ENCODE measurements at places on chromosomes 1 and 21.

- no peak for DNase-seq
These were observed 559 bp upstream of the MTARC2 start for GRCh38 chr1:220747437-220748088.

DNA sequence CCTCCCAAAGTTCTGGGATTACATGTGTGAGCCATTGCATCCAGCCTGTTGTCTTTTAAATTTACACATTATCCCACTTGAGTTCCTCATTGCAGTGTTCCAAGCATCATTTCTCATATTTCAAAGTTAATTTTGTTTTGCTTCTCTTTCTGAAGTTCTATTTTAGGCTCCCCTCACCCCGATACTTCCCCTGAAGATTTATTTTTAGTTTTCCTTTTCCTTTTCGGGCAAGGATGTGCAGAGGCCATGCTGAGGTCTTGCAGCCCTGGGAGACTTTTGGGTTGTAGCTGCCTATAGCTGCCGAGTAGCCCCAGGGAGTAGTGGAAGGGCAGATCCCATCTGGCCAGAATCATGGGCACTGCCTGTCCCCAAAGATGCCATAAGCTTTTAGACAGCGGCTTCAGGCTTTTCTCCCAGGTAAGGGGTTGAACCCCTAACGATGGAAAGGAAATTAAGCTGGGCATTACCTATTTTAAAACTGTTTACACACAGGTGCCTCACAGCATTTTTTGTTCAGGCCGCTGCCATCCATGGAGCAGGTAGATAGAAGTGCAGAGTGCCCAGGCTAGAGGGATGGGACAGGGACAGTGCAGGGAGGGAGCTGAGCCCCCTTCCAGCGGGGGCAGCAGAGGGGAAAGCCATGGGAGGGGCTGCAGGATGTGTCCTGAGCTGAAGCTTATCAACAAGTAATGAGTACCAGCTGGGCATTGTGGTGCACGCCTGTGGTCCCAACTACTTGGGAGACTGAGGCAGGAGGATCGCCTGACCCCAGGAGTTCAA, 15.9 kb downstream of the PSEN2 start:
- no peak for DNase-seq

DNA sequence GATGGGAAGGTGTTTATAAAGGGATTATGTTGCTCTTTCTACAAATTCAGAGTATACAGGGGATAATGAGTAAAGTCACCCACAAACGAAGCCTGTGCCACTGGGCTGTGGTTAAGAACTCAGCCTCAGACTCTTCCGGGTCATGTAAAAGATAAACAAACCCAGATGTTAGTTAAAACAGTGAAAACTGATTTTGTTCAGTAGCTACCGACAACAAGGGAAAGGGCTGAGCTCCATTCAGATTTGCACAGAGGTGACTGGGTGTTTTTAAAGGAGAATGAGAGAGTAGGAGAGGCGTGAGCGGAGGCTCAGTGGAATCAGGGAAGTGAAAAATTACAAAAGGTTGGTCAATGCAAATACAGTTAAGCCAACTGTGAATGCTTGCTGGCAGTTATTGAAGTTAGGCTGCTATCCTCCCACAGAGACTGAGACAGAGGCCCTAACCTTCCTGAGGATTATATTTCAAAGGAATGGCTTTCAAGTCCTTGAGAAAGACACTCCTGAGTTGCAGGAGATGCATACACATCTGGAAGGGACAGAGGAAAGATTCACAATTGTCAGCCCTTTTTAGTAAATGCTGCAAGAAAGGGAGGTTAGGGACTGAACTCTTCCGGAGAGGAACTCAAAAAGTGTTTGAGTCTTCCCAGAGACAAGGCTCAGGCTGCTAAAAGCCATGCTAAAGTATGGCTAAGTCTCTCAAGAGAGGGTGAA, 29.9 kb upstream of the SAMD13 start:
- DNase-seq: no peak

- no peak for DNase-seq
These were observed 19.4 kb upstream of the SLAMF6 start for GRCh38 chr1:160542303-160542945.

DNA sequence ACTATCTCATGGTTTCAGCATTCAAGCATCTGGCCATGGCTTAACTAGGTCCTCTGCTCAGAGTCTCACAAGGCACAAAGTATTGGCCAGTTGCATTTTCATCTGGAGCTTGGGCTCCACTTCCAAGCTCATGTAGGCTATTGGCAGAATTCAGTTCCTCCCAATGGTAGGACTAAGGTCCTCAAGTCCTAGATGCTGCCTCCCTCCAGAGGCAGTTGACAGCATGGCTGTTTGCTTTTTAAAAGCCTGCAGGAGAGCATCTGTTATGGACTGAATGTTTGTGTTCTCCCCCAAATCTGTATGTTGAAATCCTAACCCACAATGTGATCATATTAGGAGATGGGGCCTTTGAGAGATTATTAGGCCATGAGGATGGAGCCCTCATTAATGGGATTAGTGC, 38.0 kb upstream of the HLX start:
- DNase-seq: no peak

DNA sequence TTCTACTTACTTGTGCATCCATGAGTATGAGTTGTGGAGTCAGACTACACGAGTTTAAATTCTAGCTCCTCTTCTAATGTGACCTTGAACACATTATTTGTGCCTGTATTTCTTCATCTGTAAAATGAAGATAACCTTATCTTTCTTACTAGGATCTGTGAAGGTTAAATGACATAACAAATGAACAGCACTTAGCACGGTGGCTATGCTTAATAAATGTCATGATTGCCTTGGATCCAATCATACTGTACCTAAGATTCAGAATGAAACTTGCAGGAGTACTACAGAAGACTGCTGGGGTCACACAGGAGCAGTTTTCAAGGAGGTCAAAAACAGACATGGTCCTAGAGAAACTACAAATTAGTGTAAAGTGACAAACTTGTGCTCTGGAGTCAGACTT, 22.2 kb upstream of the ALG14 start:
- no peak for DNase-seq

- no peak for DNase-seq
These were observed 26.9 kb downstream of the KIRREL1 start for GRCh38 chr1:158020259-158020885.

- no peak for DNase-seq
These were observed 301.8 kb upstream of the DUSP10 start for GRCh38 chr1:222043444-222044292.

- DNase-seq: no peak
These were observed 11.2 kb downstream of the C4BPA start for GRCh38 chr1:207115269-207115668.

- DNase-seq: no peak
These were observed 15.8 kb downstream of the UBE2G2 start for GRCh38 chr21:44785620-44786335.

GRCh38 chr1:77540501-77541161, 141.8 kb downstream of the ZZZ3 start:
- no peak for DNase-seq

DNA sequence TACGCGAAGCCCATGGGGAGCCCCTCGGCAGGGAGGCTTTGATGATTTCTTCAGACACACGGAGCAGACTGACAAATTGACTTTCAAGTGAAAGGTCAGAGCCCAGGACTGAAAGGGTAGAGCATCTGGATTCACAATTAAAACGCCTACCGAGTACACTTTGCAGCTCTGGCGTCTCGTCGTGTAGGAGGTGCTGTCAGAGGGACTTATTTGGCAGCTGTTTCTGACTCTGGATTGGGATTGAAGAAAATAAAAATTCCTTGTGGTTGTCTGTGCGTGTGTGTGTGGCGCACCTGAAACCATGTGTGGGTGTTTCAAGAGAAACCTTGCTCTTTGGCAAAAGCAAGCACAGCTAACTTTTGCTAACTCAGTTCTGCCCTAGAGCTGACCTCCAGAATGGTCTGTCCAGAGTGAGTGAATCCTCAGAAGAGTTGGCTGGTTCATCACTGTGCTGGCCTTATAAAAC, 348.7 kb downstream of the HLX start:
- no peak for DNase-seq

GRCh38 chr1:34842952-34843371, 16.6 kb downstream of the SMIM12 start:
- no peak for DNase-seq

DNA sequence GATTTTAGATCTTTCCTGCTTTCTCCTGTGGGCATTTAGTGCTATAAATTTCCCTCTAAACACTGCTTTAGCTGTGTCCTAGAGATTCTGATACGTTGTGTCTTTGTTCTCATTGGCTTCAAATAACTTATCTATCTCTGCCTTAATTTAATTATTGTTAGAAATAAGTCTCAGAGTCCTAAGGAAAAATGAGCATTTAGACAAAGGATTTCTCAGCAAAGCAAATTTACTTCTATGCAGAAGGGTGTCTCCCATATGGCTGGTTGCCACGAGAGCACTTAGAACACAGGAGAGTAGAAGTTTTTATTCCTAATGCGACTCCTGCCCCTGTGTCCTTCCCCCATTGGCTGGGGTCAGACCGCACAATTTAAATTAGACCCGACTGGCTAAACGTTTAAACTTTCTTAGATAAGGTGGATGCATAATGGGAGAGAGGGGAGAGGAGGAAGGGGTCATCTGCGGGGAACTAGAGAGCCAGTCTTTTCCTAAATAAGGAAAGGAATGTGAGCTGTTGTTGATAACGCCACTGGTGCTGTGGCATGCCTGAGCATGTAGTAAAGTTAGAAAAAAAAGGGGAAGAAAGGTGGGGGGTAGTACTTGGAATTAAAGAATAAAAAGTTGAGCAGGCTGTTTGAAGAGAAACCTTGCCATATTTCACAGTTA, 170.2 kb downstream of the DYRK1A start:
- no peak for DNase-seq

DNA sequence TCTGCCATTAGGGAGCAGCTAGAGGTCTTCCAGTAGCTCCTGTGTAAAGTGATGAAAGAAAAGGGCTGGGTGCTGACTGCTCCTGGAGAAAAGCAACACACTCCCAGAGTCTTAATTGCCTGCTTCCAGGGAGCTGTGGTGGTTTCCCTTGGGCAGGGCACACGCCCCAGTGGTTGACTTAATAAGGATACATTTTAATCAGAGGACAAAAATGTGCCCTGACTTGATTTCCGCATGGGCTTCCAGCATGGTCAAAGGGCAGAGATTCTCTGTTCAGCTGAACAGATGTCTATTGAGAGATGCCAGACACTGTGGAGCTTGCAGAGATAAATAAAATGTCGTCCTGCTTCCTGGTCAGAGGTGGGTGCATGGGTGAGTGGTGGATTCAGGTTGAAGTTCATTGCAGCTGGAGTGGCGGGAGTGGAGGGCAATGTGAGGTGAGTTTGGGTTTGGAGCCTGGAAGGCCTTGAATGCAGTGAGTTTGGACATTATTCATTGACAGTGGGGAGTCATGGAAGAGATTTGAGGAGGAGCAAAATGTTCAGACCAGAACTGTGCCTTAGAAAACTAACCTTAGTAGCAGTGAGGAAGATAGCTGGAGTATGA, 16.0 kb downstream of the QSOX1 start:
- no peak for DNase-seq

DNA sequence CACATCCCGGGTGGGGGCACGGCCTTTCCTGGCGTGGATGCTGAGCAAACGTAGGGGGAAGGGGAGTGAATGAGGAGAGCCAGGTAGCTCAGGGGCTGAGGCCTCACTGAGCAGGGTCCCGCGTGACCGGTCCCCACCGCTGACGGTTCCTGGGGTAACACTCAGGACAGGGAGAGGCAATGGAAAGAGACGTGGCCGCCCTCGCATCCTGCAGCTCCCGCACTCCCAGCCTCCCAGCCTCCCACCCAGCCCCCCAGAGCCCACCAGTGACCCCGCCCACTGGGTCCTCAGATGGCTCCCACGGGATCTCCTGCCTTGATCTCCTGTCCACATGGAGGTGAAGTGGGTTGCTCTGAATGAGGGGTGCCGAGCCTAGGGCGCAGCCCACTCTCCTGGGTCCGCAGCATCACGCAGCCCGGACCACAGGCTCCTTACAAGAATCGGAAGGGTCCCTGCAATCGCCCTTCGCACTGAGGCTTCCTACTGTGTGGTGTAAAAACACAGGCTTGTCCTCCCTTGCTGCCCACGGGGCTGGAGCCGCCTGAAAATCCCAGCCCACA, 2.4 kb downstream of the TSPEAR start:
- no peak for DNase-seq

DNA sequence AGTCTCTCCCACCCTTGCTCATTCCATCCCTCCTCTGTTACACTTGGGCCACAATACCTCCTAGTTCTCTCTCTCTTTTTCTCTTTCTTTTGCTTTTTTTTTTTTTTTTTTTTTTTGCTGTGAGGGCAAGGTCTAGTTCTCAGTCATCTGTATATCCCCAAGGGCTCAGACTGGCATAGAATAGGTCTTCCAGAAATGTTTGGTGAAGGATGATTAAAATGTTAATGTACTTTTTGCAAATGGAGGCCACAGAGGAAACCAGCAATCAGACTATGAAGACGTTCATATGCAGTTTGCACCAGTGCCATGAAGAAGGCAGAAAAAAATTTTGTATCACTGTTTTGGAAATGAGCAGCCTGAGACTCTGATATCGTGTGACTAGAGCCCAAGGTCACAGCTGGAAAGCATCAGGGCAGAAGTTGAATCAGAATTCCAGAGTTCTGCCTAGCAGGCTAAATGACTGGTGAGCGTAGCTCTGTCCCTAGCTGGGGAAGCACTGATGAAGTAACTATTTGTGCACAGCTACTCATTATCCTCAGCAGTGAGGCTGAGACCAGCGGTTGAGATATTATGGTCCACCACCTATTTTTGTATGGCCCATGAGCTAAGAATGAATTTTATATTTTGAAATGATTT, 186.5 kb downstream of the TGFBR3 start:
- DNase-seq: no peak

DNA sequence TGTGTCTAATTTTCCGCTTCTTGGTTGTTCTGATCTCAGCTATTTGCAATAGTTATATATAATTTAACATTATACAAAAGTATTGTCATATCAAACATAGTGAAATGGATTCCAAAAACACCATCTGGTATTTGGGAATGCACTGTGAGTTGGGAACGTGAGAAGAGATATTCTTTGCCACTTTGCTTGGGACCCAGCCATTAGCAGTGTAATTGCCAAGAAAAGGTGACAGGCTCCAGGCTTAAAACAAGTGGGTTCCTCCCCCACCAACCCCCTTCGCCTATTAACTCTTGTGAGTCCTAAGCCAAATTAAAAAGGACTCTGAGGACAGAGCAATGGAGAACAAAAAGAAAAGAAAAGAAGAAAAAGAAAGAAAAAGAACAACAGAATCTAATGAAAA, 186.7 kb upstream of the NFIA start:
- DNase-seq: no peak

DNA sequence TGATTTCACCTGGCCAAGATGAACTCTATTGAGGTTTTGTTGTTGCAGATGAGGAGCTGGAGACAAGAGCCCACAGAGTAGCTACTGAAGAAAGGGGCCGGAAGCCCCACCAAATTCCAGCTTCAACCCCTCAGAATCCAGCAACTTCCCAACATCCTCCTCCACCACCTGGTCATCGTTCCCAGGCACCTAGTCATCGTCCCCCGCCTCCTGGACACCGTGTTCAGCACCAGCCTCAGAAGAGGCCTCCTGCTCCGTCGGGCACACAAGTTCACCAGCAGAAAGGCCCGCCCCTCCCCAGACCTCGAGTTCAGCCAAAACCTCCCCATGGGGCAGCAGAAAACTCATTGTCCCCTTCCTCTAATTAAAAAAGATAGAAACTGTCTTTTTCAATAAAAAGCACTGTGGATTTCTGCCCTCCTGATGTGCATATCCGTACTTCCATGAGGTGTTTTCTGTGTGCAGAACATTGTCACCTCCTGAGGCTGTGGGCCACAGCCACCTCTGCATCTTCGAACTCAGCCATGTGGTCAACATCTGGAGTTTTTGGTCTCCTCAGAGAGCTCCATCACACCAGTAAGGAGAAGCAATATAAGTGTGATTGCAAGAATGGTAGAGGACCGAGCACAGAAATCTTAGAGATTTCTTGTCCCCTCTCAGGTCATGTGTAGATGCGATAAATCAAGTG, 14.3 kb downstream of the CD2 start:
- DNase-seq: no peak

- DNase-seq: no peak
These were observed 431.0 kb upstream of the USP24 start for GRCh38 chr1:55646181-55646580.
